ENCODE measurements at places on chromosomes 4 and X.

GRCh38 chr4:89397441-89397840 lies 89.8 kb upstream of the GPRIN3 start:
- no peak for DNase-seq

- no peak for DNase-seq
Observed at GRCh38 chr4:26322346-26322745, 1.5 kb downstream of the RBPJ start.

GRCh38 chr4:3420606-3420955 lies 21.2 kb upstream of the HGFAC start:
- no peak for DNase-seq

- no peak for DNase-seq
Observed at GRCh38 chr4:185921583-185922555, 109.9 kb upstream of the SORBS2 start.
